ENCODE measurements at places on chromosomes 2 and 18.

DNA sequence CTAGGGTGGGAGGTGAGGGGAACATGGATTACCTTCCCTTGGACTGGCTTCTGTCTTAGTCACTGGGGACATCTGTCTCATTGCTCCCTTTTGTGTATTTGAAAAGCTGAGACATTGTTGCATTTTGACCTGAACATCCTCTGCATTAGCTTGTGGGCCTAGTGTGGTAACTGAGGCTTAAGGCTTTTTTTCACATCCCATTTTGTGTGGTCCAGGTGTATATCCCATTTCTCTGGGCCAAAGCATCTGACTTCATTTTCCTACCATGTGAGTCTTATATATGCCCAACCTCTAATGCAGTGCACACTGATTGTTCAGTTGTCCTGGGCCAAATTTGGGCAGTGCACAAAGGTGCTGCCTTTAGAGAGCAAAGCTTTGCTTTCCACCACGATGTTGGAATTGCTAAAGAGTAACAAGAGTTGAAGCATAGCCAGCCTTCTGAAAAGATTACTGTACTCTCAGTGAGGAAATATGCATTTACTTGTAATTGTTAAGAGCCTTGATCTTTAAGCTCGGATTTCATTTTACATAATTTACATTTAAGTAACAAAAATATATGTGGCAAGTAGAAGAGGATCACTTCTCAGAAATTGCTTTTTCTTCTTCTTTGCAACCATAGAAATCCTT lies 13.3 kb downstream of the PRKCE start:
- no peak for DNase-seq

DNA sequence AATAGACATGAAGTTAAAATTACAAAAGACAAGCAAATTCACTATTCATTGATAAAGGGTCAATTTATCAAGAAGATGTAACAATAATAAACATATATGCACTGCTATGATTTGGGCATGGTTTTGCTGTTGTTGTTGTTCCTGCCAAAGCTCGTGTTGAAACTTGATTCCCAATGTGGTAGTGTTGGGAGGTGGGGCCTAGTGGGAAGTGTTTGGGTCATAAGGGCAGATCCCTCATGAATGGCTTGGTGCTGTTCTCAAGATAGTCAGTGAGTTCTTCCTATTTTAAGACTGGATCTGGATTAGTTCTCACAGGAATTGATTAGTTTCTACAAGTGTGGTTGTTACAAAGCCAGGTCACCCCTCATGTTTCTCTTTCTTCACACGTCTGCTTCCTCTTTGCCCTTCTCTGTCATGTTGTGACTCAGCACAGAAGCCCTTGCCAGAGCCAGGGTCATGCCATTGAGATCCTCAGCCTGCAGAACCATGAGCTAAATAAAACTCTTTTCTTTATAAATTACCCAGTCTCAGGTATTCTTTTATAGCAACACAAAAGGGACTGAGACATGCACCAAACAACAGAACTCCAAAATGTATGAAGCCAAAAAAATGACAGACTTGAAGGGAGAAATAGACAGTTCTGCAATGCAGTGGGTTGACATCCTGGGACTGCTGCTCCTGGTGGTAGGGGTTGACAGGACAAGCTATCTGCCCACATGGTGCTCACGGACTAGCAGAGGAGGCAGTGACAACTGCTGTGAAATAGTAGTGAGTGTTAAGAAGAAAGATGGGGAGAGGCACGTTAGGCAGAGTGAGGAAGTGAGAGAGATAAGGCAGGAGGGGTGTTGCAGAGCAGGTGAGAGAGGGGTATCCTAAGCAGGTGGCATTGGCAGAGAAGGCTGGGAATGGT lies 18.6 kb upstream of the SKA1 start:
- no peak for DNase-seq

GRCh38 chr18:57480733-57481132 lies 45.6 kb downstream of the ONECUT2 start:
- DNase-seq = no peak

- DNase-seq = no peak
Measured at GRCh38 chr2:112942654-112943002, 31.7 kb downstream of the IL37 start.

DNA sequence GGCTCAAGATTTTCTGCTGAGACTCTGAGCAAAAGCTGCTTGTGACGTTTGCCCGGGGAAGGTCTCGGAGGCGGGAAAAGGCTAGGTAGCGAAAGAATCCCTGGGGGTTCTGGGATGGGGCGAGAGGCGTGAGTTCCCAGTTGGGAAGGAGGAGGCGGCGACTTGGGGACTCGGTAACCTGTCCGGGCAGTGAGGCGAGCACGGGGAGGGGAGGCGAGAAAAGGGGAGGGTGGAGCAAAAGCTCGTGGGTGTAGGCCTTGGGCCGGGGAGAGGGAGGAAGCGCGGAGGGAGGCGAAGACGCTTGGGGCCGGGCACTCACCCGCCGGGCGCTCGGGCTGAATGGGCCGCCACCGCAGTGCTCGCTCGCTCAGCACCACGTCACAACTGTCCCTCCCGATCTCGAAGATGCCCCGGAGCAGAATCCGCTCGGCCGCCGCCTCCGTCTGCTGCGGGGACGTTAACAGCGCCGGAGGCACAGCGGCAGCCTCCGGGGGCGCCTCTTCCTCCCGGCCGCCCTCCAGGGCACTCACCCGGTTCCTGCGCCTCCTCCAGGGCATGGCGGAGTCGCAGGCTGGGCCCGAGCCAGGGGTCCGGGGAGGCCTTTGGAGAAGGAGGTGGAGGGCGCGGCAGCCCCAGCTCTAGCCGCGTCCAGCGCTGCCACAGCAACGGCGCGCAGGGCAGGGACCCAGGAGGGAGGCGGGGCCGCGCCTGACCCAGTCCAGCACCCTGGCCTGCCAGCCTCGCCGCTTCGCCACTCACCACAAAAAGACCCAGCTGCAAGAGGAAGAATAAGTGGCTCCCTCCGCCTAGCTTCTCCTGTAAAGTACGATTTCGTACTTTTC lies at the start of gene CERKL:
Gene CERKL (minus strand): TSS at position 656 of the 842 bp plus-strand sequence. CDS start 99 bp downstream, at position 557.
- no peak for DNase-seq

DNA sequence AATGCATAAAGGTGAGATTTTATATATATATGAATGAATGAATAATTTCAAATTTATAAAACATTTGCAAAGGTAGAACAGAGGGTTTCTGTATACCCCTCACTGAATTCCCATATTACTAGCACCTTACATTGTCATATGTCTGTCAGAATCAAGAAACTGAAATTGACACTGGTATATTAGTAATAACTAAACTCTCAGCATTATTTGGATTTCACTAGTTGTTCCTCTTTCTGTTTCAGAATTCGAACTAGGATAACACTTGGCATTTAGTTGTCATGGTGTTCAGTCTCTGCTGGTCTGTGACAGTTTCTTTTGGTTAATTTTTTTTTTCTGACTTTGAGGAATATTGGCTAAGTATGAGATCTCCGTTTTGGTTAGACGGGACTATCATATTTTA lies 275.9 kb downstream of the DCC start:
- no peak for DNase-seq

GRCh38 chr2:114049826-114050225 lies 159.9 kb downstream of the ACTR3 start:
- no peak for DNase-seq

DNA sequence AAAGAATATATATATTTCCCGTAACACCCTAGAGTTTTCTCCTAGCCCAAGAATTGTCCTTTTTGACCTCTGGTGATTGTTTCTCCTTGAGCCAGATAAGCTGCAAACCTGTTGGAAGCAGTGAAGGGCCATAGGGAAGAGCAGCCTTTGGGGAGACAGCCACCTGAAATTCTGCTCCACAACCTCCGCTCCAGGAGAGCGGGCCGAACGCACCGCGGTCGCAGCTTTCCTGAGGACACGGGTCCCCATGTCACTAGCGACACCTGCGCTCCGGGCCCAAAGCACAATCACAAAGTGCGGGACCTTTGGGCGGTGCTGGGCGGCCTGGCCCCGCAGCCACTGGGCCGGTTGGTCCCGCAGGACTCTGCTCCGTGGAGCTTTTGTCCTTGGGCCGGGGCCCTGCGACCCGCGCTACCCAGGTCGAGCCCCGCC lies 557 bp upstream of the DSG2 start:
- no peak for DNase-seq

DNA sequence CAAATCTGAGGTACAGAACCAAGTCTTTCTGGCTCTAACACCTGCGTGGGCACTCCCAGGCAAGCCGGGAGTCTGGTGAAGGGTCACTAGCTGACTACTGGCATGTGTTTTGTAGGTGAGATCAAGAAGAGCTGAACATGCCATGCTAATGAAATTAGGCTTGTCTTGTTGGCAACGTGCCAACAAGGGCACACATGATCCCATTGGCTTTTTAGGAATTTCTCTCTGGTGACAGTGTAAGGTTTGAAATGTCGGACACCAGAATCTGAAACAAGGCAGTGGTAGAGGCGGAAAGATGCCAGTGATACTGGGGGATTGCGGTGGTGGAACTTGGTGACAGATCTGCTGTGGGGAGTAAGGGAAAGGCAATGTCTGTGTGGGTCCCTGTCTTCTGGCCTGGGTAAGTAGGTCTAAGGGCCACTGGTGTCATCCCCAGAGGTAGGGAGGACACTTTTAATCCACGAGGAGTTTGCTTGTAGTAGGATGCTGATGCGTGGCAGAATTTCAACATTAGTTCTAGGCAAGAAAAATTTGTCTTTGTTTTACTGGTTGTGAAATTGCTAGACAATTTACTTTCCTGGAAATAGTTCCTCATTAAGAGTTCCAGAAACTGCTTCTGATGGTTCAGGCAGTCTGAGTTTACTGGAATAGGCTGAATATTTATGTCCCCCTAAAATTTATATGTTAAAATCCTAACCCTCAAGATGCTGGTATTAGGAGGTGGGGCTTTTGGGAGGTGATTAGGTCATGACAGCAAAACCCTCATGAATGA lies 52.6 kb upstream of the ACMSD start:
- no peak for DNase-seq

DNA sequence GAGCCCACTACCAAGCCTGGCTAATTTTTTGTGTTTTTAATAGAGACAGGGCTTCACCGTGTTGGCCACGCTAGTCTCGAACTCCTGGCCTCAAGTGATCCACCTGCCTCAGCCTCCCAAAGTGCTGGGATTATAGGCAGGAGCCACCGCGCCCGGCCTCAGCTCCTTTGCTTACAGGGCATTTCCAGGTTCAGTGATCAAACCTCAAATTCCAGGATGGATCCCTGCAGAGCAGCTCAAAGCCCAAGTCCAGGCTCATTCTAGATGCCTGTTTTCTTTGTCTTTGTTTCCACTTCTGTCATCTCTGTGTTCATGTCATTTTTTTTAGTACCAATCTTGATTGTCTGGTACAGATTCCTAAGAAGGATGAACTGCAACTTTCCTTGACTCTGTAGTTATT lies 41.9 kb downstream of the TNFRSF11A start:
- no peak for DNase-seq

DNA sequence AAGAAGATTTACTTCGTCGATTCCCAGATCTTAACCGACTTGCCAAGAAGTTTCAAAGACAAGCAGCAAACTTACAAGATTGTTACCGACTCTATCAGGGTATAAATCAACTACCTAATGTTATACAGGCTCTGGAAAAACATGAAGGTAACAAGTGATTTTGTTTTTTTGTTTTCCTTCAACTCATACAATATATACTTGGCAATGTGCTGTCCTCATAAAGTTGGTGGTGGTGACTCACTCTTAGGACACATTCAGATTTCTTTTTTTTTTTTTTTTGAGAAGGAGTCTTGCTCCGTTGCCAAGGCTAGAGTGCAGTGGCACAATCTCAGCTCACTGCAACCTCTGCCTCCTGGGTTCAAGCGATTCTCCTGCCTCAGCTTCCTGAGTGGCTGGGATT lies 26.8 kb downstream of the MSH2 start:
- DNase-seq = no peak

DNA sequence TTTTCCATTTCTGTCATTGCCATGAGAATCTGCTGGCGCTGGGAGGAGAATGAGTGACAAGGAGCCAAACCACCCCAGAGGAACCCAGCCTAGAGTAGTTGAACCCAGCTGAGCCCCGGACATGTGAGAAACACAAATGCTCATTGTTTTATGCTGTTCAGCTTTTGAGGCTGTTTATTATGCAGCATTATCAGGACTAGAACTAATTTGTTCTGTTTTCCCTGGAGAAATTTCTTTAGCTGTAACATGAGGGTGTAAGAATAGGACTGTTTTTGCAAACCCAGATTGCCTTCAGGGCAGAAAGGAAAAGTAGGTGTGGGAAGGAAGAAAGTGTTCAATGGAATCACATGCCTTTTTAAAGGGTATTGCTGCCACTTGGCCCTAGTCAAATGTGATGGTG lies 28.5 kb upstream of the DOCK10 start:
- no peak for DNase-seq

GRCh38 chr2:53181759-53182158 lies 585.8 kb upstream of the CHAC2 start:
- no peak for DNase-seq

DNA sequence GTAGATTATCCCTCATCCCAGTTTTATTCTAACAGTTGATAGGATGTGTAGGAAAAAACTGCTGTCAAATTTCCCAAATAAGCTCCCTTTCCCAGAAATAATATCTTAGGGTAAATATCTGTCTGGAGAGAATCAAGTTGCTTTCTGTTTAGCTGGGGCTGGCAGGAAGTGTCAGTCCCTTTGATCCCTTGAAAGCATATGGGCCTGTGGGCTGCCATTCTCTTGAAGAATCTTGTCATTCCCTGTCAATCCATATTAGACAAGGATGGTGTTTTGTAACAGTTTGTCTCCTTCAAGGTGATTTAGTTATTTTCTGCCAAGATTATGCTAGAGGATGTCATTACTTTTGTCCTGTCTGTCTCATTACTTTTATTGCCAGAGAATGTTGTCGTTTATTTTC lies 37.1 kb upstream of the UBE2E3 start:
- no peak for DNase-seq

DNA sequence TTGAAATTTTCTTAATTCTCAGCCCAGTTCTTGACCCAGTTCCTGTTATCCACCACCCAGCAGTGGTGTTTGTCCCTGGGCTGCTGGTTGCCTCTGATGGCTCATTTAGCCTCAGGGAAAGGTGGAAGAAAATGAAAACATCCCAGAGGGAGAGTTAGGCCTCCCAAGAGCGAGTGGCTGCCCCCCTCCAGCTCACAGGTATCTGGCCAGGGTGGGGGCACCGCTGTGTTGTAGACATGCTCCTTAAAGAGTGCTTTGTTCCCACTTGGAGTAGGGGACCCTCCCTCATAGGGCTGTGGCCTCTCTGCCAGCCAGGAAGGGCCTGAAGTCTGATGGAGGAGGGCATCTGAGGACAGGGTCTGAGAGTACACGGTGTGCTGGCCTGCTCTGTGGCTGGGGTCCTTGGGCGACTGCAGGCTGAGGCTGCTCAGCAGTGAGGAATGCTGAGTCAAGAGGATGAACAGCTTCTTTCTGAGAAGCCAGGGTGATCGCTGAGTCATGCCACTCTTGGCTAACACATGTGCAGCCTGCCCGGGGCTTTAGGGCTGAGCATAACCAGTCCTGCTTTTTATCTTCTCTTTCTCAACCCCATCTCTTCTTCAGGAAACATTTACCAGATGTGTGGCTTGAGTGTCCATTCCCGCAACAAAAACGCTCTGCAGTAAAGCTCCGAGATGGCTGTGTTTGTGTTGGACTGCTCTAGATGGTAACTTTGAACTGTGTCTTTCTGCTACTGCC lies 72.3 kb downstream of the IL1R2 start:
- no peak for DNase-seq
